ENCODE measurements at places on chromosomes 2 and 18.

GRCh38 chr18:75854174-75854573 lies 426.7 kb upstream of the SMIM21 start:
- peak; percentile 57 for DNase-seq

GRCh38 chr18:54233228-54233625 lies 8.8 kb upstream of the MBD2 start:
- no peak for DNase-seq

DNA sequence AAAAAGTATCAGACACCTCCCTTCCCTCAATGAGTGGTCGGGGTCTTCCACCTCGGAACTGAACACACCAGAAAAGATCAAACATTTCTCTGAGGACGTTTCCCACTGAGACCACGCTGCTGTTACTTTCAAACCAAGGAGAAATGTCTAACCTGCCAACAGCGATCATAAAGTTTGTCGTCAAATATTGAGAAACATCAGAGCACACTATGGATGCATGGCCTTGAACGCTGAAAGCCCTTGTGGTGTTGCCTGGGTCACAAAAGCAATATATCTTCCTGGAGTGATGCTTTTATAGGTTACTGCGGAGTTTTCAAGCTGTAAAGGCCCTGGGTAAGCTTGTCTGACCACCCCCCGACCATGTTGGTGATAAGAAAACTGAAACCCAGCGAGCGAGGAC lies 70.2 kb upstream of the ID2 start:
- DNase-seq, result no peak

GRCh38 chr18:41324934-41325333 lies 630.1 kb upstream of the PIK3C3 start:
- DNase-seq, result no peak

- no peak for DNase-seq
Measured at GRCh38 chr18:58247363-58247834, 203.4 kb downstream of the NEDD4L start.

DNA sequence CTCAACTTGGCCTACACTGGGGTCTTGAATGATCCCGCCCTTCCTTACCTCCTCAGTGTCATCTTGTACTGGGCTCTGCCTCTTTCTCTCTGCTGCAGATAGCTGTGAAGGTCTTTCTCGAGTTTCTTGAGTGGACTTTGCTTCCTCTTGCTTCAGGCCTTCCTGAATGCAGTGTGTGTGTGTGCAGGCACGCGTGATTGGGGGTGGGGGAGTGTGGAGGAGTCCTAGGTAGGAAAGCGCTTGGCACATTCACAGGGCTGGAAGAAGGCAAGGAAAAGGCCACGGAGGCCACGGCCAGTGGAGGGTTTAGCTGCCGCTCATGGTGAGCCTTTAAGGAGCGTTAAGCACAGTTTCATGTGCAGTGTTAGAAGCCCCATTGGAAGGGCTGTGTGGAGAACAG lies 5.5 kb downstream of the RALB start:
- DNase-seq, result no peak

DNA sequence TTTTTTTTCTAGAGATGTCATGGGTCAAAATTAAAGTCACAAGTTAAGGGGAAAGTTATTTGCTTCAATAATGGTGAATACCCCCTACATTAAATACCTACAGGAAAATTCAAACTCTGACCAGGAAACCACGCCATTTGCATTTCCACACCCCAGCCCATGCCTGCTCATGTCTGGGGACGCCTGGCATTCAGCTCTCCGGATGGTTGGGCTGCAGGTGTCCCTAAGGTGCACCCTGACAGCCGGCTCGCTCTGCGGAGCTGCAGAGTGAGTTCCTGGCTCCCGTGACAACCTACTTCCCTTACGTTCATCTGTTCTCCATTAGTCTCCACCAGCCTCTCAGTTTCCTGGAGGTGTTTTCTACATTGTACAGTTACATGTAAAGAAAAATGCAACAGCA lies 122.7 kb upstream of the RIOK3 start:
- no peak for DNase-seq

GRCh38 chr18:36536426-36536825 lies 238.9 kb downstream of the FHOD3 start:
- peak; percentile 32 for DNase-seq

DNA sequence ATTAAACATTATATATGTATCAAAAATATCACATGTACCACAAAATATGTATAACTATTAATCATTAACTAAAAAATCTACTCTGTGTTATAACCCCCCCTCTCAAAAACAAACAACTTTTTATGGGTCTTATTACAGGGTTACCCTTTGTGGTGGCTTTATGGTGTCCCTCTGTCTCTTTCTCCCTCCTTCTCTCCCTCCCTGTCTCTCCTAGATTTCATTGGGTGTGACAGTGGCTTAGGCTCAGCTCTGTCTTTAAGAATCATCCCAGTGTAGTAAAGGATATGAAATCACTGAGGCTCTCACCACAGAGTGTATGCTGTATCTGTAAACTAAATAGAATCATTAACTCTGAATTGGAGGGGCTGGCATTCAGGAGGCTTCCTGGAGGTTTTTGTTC lies 93.7 kb downstream of the TDRD15 start:
- no peak for DNase-seq
